ENCODE measurements at places on chromosomes 2 and 18.

- no peak for DNase-seq
These were observed 222.4 kb downstream of the WDR7 start for GRCh38 chr18:56873441-56874140.

DNA sequence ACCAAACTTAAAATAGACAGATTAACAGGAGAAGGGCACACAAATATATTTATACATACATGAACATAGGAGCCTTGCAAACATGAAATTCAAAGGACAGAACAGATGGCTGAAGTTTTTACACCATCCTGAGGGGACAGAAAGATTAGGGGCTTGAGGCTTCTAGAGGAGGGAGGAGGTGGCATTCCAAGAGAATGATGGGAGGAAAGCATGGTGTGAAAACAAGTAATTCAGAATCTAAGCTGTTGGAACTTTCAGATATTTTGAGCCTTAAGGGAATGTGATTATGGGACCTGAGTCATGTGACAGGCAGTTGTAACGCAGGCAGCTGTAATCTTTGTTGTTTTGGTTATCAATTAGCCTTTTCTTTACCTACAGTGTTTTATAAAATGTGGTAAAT is 225.2 kb upstream of the SPOPL start:
- DNase-seq = no peak

DNA sequence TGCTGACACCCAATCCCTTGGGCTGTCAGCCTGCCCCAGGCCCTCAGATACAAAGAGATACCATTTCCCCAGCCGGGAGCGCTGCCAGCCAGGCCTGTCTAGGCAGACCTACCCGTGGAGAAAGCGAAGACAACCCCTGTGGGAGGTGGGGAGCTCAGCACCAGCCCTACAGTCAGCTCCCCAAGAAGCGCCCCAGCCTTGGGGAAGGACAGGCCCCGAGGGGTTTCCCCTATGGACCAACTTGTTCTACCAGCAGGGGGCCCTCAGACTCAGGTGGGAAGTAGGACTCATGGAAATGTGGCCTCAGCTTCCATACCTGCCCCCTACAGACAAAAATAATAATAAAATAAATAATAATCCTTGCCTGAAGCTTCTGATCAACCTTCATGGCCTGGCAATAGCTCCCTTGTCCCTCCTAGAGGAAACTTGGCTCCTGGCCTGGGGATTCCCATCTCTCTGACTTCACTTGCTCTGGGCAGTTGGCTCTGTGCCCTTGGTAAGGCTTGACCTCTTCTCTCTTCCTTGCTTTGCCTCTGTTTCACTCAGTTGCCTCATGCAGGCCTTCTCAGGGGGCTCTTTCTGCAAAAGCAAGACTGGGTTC is 7.0 kb downstream of the SLC35F6 start:
- DNase-seq = no peak

GRCh38 chr18:23012249-23012648 is 79.1 kb downstream of the RBBP8 start:
- no peak for DNase-seq

GRCh38 chr2:134258684-134259388 is 5.0 kb downstream of the MGAT5 start:
- no peak for DNase-seq

GRCh38 chr2:144701259-144701658 is 181.3 kb upstream of the ZEB2 start:
- no peak for DNase-seq

DNA sequence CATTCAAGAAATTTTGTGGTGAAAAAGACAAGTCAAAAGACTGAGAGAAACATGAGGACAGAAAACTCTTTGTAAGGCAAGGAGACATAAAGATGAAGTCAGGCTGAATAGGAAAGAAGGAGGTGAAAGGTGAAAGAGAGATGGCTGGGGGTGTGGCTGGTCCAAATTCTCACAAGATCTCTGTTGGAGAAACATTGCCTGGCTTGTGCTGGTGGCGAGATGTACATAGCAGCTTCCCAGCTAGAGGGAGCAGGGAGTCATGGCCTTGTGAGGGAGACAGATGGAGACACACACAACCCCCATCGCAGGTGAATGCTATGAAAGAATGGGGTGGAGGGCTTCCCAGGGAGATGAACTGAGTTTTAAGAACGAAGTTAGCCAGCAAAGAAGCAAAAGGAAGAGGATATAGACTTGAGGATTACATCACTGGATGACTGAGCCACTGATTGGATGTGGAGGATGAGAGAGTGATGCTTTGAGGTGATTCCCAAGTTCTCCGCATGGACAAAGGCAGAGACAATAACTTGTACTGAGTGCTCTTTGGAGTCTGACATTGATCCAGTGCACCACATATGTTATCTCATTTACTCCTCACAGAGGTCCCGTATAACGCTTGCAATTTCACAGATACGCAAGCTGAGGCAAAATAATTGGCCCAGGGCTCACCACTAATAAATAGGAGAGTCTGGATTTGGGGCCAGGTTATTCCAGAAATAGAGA is 3.7 kb upstream of the EMX1 start:
- no peak for DNase-seq

GRCh38 chr2:168766600-168766999 is 35.8 kb upstream of the NOSTRIN start:
- DNase-seq = no peak

DNA sequence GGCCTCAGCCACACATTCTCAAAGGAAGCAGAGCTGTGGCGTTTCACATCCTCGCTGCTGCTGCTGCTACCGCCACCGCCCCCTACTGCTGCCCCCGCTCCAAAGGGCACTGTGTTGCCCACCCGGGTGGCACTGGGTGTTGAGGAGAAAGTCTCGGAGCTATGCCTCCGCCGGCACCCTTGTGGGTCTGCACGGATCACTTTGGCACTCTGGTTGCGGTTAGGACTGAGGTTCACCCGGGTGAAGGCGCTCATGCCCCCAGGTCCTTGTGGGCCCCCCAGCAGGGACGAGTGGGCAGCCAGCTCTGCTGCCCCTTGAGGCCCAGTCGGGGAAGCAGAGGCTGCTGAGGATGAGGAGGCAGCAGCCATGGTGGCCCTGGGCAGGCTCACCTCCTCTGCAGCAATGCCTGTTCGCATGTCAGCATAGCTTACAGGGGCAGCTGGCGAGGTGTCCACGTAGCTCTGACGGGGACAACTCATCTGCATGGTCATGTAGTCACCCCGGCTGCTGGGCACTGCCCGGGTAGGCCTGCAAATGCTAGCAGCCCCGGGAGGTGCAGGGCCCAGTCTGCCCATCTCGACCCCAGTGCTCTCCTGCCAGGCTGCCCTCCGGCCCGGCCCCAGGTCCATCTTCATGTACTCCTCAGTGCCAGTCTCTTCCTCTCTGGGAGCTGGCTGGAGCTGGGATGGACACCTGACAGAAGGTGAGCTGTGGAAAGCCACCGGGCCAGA is 4.2 kb downstream of the IRS1 start:
- no peak for DNase-seq

- DNase-seq = no peak
These were observed 14.4 kb downstream of the ADCYAP1 start for GRCh38 chr18:919078-919477.

GRCh38 chr2:79434362-79434761 is 78.5 kb upstream of the CTNNA2 start:
- DNase-seq = no peak

DNA sequence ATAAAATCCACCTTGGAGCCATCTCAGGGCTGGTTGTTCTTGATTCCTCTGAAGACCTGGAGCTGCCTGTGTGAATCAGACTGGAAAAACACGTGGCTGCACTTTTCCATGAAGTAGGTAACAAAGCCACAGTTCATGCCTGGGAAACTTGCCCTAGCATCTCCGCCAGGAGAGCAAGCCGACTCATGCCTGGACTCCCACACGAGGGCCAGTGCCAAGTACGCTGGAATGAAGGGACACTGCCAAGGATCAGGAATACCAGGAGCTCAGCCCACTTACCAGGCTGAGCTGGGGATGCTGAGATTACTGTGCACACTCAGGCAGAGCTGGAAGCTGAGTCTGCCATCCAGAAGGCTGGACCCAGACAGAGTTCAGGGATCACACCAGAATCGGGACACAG is 10.9 kb upstream of the FHL2 start:
- DNase-seq = no peak

GRCh38 chr2:152050341-152050740 is 48.5 kb downstream of the CACNB4 start:
- DNase-seq = no peak

GRCh38 chr2:83113953-83114352 is 1345.1 kb downstream of the SUCLG1 start:
- no peak for DNase-seq

DNA sequence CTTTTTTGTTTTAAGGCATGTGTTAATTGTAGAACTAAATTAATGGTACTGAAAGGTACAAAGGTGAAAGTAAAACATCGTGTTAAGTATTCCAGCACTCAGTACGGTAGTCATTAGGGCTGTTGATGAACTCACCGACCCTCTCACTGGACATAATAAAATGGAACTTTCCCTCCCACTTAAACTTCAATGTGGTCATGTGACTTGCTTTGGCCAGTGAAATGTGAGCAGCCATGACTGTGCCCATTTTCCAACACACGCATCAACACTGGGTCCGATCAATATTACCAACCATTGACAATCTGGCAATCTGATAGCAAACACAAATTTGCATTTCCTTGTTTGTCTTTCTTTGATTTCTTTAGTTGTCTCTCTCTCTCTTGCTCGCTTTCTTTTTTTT is 125.1 kb downstream of the SPP2 start:
- no peak for DNase-seq

DNA sequence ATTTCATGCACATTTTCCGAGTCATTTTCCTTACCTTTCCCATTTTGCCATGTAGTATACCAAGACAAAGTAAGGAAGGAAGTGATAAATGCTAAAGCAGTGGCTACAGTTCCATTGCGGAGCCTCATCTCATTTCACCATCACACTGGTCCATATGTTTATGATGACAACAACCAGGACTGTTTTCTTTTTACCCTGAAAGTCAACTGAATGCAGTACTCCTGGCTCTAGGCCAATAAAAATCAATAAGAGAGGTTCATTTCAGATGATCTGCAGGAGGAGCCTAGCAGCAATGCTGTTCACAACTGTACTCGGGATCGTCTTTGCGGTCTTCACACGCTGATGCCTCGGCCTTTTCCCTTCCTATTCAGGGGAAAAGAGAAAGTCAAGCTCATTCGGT is 4.7 kb downstream of the MGAT4A start:
- no peak for DNase-seq

GRCh38 chr18:49656073-49656692 is 94.3 kb downstream of the LIPG start:
- DNase-seq = no peak

GRCh38 chr18:32443706-32444215 is 26.9 kb downstream of the GAREM1 start:
- DNase-seq = no peak

GRCh38 chr18:51622702-51623101 is 425.2 kb upstream of the MEX3C start:
- peak; percentile 80 for DNase-seq

- DNase-seq = no peak
These were observed 35.6 kb downstream of the SLC25A12 start for GRCh38 chr2:171858397-171858958.

DNA sequence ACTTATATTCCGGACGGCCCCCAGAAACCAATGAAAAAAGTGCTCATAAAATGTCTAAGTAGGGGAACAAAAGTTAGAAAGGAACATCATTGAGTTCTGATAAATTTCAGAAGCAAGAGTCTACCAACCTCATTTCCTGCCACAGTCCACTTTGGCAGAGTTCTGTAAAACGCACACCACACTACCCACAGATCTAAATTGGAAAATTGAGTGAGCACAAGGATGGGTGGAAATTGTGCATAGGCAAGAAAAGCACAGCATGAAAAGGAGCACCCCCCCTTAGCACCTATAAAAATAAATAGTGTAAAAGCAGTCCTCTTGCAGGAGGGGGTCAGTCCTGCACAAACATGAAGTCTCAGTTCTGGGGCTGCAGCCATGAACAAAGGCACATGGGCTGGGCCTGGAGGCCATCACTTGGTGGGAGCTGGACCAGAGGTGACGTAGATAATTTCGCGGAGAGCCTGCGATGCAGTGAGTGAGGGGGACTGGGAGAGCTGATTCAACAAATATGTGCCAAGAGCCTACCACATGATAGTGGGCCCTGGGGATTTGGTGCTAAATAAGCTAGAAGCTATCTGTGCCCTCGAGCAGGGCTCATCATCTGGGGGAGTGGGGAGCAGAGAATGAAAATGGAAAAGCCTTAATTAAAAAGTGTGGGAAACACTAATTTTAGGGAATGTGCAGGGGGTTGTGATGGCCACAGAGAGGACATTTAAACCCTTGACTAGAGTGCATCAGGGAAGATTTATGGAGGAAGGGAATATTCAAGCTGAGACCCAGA is 48.9 kb upstream of the SPP2 start:
- no peak for DNase-seq

DNA sequence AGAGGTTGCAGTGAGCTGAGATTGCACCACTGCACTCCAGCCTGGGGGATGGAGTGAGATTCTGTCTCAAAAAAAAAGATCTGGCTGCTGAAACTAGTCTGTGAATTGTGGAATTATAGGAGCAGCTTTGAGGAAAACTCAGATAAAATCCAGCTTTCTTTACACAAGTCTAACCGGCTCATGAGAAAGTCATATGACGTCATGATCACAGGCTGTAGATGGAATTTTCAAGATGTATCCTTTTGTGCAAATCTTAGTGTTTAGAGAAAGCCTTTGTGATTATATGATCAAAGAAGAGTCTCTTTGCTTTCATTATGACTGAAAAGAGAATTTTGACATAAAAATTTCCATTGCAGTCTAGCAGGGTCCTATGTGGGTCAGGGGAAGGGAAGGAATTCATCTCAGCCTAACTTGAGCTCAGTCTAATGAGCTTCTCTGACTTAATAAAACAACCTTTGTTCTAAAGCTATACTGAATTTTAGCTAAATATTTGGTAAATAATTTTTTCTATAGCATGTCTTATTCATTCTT is 90.2 kb upstream of the NCK2 start:
- no peak for DNase-seq

DNA sequence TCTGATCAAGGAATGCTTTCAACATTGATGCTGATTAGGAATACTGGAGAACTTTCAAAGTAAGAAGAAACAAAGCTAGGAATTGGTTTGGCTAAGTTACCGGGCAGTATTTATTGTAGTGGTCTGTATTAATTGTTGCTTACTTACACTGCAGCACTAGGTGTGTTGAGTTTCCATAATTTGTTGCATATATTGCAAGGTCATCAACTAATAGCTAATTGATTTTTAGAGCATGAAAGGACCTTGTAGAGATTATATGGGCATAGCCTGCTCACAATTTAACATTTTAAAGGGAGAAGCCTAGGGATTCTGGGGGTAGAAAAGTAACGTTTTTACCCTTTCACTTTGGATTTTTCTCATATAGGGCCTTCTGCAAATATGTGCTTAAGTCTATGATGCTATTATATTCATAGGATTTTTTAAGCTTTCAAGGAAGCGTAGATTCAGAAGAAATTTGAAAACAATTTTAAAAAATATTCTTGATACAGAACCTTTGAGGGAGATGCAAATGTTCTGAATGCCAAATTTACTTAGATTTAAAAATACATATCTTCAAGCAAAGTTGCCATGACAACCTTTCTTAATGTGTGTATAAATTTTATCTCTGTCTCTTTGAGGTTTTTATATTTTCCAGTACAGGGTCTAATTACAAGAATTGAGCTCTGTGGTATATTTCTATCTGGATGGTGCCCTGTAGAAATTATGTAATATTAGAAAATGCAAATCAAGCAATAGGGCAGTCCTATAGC is 17.3 kb upstream of the ABI2 start:
- DNase-seq = no peak
